Activated CD4-positive, alpha-beta T cell treated with anti-CD3 and anti-CD28 coated beads, Interleukin-2, amount 50 U/mL, for 4 hours (primary cell): ENCODE measurements at places on chromosomes 6 and 20.

- peak; percentile 7 for DNase-seq
Measured at GRCh38 chr20:34363465-34364222, 571 bp downstream of the ITCH start.

DNA sequence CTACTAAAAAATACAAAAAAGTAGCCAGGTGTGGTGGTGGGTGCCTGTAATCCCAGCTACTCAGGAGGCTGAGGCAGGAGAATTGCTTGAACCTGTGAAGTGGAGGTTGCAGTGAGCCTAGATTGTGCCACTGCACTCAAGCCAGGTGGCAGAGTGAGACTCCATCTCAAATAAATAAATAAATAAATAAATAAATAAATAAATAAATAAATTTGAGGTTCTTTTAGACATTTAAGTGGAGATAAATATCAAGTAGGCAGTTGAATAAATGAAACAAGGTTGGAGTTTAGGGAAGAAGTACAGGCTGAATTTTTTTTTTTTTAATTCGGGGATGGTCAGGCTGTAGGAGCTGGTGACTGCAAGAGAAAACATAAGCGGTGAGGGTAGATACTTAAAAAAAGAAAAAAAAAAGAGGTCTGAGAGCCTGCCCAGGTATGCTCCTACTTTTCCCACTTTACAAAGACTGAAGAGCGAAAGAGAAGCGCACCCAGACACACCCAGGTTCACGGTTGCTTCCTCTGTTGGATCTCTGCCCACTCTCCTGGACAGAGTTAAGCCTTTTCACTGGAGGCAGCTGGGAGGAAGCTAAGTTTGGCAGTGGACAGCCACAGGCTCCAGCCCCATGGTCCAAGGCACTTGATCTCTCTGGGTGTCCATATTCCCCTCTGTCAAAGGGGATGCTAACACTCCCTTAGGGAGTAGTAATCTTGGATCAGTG lies 100.9 kb upstream of the PRDM1 start:
- no peak for DNase-seq

DNA sequence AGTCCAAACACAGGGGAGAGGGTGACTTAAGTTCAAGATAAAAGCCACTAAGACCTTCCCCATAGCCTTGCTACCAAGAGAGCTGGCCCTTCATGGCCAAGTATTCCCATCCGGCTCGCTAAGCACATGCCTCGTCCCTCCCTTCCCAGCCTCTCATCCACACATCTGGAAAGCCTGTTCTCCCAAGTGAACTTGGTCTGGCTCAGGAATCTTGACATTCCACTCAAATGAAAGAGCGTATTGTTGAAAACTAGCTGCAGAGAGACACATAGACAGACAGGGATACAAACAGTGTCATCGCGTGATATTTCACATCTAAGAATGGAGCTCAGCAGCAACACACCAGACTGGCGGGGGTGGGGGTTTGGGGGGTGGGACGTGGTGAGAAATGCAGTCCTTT lies 182.8 kb upstream of the FOXQ1 start:
- no peak for DNase-seq

GRCh38 chr20:25225642-25226432 lies 22.0 kb upstream of the PYGB start:
- no peak for DNase-seq
